ENCODE measurements at places on chromosomes 12 and 14.

DNA sequence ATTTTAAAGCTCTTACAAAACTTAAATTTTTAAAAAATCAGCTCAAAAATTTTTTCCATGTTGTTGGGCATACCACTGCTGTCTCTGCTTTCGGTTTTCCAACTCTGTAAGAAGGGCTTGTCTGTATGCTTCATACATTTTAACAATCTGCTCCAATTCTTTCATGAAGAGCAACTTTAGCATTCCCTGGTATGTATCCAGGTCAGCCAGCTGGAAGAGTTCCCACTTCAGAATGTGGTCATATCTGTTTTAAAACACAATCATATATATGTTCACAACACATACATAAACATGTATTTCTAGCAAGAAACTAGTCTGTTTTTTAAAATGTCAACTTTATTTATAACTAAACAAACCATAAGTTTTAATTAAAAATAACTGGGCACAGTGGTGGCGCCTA lies 33.0 kb downstream of the SAV1 start:
- no peak for DNase-seq

- DNase-seq: no peak
These were observed 29.9 kb upstream of the TC2N start for GRCh38 chr14:91897106-91897701.

DNA sequence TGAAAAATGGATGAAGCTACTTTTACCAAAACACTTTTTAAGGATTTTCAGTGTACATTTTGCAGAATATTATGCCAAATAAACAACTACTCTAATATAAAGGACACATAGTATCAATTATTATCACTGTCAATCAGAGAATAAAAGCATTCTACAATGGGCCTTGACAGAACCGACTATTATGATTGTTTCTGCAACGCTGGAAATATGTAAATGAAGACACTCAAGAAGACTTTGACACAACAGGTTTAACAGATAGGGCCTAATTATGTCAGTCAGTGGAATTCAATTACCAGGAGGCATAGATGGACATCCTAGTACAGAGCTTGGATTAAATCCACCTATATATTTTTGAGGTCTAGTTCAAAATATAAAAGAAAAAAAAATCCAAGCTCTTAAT lies 58.7 kb upstream of the SOX5 start:
- no peak for DNase-seq

DNA sequence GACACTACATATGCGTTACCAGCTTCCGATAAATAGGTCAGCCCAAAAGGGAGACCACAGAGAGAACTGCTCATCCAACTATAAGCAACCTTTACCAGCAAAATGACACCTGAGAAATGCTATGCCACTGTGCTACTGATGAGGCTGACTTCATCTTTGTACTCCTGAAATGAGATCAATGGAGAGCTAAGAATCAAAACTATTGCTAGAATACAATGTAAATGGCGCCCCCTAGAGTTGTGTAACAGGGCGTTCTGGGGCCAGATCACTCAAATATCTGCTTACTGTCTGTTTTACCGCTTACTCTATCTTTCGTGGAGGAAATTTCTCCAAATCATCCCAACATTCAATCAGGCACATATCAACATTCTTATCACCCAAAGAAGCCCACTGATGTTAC lies 4.6 kb downstream of the ZNF384 start:
- DNase-seq: peak; percentile 35

GRCh38 chr12:62657363-62657632 lies 190.7 kb downstream of the MON2 start:
- no peak for DNase-seq

DNA sequence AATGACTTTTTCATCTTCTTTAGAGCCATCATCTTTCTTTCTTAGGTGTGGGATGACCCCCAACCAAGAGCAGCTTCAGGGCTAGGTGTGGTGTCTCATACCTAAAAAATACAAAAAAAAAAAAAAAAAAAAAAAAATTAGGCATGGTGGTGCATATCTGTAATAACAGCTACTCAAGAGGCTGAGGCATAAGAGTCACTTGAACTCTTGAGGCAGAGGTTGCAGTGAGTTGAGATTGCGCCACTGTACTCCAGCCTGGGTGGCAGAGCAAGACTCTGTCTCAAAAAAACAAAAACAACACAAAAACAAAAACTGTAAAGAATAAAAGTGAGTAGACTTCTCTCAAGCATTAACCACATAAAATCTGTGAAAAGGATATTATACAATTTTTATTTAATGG lies 8.0 kb upstream of the ATF7IP start:
- DNase-seq: no peak
